ENCODE measurements at places on chromosomes 2 and 18.

- no peak for DNase-seq
These were observed 94.2 kb downstream of the CD8B2 start for GRCh38 chr2:106581328-106581727.

DNA sequence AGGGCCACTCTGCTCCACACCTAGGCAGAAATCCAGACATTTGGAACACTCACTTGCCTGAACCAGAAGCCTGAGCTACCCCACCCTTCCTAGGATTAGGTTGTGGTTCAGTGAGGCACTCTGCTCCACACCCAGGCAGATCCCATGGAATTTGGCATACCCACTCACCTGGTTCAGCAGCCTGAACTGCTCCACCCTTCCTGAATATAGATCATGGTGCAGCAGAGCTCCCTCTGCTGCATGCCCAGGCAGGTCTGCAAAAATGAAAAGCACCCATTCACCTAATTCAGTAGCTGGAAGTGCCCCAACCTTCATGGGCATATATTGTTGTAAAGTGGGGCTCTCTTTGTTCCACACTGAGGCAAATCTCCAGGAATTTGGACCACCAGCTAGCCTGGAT, 185.1 kb upstream of the CNTNAP5 start:
- no peak for DNase-seq

DNA sequence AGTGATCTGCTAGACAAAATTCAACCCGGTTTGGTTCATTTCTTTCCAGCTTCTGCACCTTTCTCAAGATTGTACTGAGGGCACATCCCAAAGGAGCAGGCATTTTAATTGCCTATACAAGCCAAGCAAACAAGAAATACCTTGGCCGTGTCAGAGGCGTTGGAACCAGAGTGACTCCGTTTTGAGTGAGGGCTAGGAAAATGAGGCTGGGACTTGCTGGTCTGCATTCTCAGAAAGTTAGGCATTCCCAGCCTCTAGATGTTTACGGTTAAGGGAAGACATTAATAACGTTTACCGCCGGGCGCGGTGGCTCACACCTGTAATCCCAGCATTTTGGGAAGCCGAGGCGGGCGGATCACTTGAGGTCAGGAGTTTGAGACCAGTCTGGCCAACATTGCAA, 1.5 kb upstream of the GEMIN6 start:
- no peak for DNase-seq

GRCh38 chr2:204977914-204978313, 432.6 kb downstream of the PARD3B start:
- DNase-seq, result no peak

DNA sequence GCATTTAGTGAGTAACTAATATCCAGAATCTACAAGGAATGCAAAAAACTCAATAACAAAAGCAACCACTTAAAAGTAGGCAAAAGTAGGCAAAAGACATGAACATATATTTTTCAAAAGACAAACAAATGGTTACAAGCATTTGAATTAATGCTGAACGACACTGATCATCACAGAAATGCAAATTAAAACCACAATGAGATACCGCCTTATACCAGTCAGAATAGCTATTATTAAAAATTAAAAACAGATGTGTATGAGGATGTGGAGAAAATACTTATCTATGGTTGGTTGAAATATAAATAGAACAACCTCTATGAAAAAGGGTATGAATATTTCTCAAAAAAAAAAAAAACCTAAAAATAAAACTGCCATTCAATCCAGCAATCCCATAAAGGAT, 51.7 kb downstream of the SNTG2 start:
- no peak for DNase-seq

- DNase-seq, result no peak
These were observed 17.3 kb upstream of the MARCHF4 start for GRCh38 chr2:216389570-216389969.

- no peak for DNase-seq
These were observed 130.8 kb downstream of the B3GNT2 start for GRCh38 chr2:62326735-62327134.

GRCh38 chr2:112255875-112256274, 1.0 kb upstream of the ZC3H8 start:
- DNase-seq, result no peak

DNA sequence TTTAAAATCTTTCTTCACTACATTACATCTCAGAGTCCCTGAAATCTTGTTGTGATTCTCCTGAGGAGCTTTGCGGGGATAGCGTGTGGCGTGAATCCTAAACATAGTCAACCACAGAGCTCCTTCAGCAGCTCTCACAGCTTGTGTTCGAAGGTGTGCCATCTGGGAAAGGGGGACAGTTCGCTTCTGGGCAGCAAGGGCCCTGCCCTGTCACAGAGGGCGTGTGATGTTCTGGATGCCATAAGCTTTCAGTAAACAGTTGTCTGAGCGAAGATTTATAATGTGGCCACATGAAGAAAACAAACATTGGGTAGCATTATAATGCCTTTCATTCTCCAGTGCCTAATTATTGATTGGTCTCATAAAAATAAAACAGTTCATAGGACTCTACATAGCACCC, 172.5 kb downstream of the MYO1B start:
- DNase-seq, result no peak

DNA sequence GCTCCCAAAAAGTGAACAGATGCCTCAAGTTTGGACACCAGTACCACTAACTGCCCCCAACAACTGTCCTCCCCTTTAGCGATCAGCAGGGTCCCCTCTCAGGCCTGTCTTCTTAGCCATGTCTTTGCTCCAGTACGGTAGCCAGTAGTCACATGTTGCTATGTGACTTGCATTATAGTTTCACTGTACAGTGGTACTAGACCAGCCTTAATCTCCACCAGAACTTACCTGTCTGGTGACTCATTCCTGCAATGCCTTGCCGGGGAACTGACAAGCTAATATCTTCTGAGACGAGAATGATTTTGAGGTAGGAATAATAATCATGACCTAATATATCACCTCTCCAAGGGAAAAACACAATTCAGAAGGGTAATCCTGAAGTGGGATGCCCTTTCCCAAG, 23.7 kb downstream of the ACMSD start:
- no peak for DNase-seq

DNA sequence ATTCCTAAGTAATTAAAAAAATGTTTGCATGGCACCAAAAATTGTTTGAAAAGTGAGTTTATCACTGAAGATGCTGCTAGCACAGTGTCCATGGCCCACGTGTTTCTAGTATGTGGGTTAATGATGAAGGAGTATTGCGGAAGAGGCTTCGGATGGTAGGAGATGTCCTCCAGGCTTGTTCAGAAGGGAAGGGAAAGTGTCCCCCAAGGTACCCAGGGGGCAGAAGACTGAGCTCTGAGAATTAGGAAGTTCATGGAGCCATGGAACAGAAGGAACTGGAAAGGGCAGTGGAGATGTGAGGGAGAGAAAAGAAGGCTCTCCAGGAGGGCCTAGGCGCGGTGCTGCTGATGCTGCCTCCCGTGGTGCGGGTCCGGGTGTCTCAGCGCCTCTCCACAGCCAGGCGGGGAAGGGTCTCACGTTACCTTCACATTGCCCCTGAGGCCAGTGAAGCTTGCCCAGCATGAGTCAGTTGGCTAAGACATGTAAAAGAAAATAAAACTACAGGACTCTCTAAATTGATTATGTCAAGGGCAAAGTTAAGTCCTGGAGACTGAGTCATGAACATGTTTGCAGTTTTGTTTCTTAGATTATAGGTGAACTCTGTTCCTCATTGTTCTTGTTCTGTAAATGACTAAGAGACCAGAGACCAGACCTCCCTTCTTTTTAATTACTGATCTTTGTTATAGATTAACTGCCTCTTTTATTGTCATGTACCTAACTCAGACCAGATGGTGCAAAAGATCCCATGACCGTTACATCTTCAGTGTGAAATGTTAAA, 89.0 kb downstream of the MTCL1 start:
- DNase-seq, result no peak

DNA sequence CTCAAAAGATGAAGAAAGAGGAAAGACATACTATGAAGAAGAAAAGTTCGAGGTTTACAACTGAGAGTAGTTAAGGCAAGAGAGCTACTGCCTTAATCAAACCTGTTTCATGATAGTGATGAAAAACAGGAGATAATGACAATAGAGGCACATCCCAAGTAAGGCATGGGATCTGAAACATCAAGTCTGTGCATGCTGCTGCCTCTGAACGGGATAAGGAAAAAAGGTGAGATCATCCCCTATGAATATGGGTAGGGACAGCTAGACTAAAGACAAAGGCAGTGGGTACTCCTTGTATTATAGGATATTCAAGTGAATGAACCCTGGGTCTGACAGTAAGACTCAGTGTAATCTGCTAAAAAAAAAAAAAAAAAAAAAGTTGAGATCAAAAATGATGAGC, 3.0 kb downstream of the EXOC6B start:
- DNase-seq, result no peak

DNA sequence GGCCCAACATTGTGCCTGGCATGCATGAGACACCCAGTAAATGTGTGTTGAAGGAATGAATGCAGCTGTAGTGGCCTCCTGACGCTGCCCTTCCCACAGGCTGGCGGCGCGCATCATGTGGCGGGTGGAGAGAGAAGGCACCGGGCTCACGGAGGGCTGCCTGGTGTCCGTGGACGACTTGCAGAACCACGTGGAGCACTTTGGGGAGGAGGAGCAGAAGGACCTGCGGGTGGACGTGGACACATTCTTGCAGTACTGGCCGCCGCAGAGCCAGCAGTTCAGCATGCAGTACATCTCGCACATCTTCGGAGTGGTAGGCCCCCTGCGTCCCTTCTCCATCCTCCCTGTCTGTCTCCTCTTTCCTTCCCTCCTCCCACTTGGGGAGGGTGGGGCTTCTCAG, 20.1 kb downstream of the SMYD1 start:
- no peak for DNase-seq

DNA sequence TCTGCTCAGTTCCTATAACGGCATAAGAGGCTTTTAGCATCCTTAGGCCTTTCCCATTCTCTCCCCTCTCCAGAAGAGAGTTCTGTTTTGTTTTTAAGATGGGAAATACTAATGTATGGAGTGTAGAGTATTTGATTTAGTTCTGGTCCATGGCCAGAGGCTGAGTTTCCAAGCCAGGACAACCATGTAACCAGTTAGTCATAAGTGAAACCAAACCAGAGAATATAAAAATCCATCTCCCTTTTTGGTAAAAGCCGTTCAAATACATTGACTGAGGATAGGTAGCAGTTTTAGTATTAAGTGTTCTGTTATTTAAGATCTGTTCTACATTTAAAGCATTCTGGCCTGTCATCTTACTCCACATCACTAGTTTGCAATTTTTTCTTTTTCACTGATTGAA, 3.1 kb downstream of the PSMD1 start:
- DNase-seq, result no peak

- DNase-seq, result no peak
These were observed 84.3 kb upstream of the FZD7 start for GRCh38 chr2:201949181-201949926.

GRCh38 chr2:135825550-135826176, 11.3 kb downstream of the LCT start:
- DNase-seq, result no peak
